ENCODE measurements at places on chromosomes 3 and 15.

- DNase-seq = no peak
These were observed 1025.6 kb downstream of the NSUN3 start for GRCh38 chr3:95088464-95088863.

DNA sequence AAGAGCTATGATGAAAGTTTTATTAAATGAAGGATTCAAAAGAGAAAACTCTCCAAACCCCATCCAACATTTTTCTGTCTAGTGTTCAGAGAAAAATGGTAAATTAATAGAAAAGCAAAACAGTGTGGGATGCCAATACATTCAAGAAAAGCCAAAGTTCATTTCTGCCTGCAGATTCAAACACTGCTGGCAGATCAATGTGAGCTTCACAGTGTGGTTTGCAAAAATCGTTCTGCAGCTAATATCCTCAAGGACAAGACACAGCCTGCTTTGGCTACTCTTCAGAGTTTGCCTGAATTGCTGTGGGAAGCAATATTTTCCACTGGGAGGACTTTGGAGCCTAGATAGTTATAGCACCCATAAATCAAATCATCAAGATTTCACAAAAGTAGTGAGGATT, 619.9 kb upstream of the SUCLG2 start:
- no peak for DNase-seq

- DNase-seq = no peak
These were observed 6.9 kb downstream of the ST8SIA2 start for GRCh38 chr15:92400573-92400972.

DNA sequence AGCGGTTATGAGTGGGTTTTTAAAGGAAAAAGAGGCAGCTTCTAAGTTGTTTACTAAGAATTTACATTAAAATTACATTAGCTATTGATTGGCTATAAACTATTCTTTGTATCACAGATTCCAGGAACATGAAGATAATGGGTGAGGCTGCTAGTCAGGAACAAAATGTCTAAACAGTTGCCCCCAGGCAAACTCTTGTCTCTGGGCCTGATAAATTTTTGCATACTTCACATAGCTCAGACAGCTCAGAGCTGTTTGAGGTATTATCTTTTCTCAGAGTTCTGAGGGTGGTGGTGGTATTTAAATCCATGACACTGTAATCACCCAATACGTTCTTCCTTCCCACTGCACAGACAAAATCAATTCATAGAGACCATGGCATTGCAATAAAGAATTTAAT, 2.1 kb upstream of the HACD2 start:
- DNase-seq = no peak

- DNase-seq = no peak
These were observed 233.6 kb downstream of the WDR72 start for GRCh38 chr15:53525894-53526293.

- no peak for DNase-seq
These were observed 978 bp downstream of the KCNMB2 start for GRCh38 chr3:178537122-178537705.

DNA sequence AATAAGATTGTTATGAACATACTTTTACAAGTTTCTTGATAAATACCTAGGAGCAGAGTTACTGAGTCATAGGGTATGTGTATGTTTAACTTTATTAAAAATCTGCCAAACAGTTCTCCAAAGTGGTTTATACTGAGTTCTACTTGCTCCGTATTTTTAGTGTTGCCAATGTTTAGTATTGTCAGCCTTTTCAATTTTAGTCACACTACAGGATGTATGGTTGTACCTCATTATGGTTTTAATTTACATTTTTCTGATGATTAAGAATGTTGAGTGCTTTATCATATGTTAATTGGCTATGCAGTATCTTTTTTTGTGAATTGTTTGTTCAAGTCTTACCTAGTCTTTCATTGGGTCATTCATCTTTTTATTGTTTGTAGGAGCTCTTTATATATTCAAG, 4.3 kb downstream of the TMOD3 start:
- no peak for DNase-seq

GRCh38 chr3:132347811-132348210, 30.6 kb downstream of the ACP3 start:
- no peak for DNase-seq

- no peak for DNase-seq
These were observed 103.5 kb upstream of the AKAP13 start for GRCh38 chr15:85276921-85277320.

DNA sequence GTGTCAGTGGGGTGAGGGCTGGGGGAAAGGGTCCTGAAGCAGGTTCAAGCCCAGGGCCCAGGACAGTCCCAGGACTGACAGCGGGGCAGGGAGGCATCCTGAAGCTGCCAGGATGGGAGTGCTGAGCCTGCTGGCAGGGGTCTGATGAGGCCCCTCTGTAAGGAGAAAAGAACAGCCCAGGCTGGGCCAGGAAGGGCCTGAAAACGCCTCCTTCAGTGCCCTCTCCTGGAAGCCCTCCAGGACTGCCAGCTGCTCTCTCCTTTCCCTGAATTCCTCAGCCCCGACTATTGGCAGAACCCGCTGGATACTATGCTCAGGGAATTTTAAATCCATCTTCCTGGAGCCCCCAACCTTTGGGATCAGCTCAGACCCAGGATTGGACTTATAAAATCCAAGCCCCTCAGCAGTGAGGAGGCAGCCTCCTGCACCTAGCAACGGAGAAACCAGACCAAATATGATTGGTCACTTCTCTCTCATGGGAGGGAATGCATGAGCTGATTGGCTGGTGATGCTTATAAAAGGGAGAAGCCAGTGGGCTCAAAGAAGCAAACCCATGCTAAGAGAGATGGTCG, 203.5 kb upstream of the LINGO1 start:
- DNase-seq = no peak

- DNase-seq = no peak
These were observed 90.5 kb upstream of the CTDSPL start for GRCh38 chr3:37770938-37771918.

- no peak for DNase-seq
These were observed 1530.3 kb downstream of the SI start for GRCh38 chr3:163548015-163548414.

DNA sequence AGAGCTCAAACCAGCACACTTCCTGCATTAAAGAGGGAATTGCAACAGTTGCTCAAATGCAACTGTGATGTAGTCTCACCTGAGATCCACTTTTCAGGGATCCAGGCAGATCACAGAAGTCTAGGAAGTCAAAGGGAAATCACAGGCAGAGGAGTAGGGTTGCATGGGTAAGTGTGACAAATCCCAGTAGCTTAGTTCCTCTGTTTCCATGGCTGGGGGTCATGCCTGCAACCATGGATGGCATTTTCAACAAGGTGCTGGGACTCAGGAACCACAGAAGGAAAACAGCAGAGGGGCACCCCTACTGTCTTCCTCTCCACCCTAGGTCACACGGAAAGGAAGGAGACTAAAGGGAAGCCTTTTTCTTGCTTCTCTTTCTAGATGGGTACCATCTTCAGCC, 36.5 kb upstream of the ARNT2 start:
- DNase-seq = no peak

DNA sequence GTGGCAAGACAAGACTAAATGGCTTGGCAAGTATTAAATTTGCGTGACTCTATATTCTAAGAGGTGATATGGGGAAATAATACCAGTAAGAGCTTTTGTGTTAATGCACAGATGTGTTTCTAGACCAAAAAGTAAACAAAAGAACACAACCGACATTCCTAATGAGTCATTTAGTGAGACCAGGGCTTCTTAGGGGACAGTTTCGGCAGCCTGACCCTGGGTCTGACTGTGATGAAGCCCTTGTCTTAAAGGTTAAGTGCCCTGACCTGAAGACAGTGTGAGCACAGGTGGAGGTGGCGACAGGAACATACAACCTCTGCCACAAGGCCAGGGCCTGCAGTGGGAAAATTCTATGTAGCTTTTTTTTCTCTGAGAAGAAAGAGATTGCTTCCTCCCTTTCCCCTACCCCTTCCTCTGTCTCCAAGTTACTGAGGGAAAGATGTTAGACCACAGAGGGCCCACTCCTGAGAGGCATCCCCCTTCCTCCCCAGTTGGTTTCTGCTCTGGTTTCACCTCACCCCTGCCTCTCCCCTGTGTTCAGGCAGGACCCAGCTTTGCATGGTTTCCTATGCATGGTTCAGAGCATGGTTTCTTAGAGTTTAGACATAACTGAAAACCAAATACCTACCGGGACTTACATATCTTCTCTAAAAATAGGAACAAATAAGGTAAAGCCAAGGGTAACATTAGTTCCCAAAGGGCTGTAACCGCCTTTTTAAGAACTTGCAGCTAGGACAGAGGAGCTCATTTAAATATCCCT, 24.8 kb upstream of the CMTM7 start:
- DNase-seq = no peak

- DNase-seq = no peak
These were observed 414.2 kb upstream of the CCDC54 start for GRCh38 chr3:106962993-106963392.

- DNase-seq = no peak
These were observed 176.2 kb downstream of the P3H2 start for GRCh38 chr3:189944285-189945145.

GRCh38 chr15:69466733-69467132, 14.1 kb downstream of the RPLP1 start:
- DNase-seq = no peak

- no peak for DNase-seq
These were observed 15.0 kb downstream of the TASOR start for GRCh38 chr3:56667973-56668579.

DNA sequence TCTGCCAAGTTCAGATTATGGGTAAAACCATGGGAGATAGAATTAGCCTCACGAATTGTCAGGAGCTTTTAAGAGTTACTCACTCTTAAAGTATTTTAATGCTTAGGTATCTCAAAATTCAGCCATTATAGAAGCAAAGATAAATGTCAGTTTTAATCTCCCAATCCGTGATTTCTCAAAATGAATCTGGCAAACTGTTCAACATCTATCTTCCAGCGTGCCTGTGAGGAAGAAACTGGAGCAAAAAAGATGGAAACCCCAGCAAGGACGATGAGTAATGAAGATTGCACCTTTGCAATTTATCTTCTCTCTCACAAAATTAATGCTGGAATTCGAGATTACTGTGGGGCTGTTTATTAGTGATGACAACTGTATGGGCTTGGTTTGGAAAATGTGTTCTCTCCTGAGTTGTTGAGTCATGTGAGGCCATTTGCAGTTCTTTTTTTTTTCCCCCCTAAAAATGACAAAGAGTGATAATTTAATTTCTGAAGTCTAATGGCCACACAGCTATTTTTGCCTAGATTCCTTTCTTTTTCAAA, 70.5 kb downstream of the PYDC2 start:
- DNase-seq = no peak

DNA sequence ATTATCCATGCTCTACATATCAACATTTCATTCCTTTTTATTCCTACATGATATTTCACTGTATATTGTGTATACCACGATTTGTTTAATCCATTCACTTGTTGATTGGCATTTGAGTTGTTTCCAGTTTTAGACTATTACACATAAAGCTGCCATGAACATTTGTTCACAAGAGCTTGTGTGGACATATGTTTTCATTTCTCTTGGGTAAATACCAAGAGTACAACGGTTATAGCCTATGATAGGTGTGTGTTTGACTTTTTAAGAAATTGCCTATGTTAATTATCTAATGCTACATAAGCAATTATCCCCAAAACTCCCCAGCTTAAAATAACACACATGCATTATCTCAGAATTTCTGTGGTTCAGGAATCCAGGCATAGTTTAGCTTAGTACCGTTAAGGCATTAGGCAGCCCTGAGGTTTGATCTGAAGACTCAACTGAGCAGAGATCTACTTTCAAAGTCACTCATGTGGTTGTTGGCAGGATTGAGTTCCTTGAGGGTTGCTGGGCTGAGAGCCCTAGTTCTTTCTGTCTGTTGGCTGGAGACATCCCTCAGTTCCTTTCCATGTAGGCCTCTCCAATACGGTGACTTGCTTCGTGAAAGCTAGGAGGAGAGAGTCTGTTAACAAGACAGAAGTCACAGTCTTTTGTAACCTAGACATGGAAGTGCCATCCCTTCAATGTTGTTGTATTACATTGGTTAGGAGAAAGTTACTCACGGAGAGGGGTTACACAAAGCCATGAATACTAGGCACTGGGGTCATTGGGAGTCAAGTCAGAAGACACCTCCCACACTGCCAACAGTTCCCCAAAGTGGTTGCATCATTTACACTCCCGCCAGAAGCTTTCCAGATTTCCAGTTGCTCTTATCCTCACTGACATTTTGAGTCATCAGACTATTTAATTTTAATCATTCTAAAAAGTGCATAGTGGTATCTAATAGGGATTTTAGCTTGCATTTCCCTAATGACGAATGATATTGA, 21.0 kb upstream of the PCSK6 start:
- no peak for DNase-seq

DNA sequence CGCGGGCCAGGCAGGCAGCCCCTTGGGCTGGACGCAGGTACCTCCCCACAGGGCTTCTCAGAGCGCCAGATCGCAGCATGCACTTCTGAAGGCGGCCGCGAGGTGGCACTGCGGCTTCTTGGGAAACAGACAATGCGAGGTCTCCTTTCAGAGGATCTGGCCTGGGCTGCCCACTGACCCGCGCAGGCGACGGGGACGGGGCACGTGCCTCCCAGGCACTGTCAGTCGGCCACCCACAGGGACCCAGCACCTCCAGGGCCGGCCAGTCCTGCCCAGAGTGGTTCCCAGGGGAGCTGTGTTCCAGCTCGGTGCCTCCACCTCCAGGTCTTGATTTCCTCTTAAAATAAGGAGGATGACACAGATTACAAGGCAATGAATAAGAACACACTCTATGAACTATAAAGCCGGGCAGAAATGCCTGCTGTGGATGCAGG, 24.4 kb upstream of the TXNRD3 start:
- peak; percentile 37 for DNase-seq

DNA sequence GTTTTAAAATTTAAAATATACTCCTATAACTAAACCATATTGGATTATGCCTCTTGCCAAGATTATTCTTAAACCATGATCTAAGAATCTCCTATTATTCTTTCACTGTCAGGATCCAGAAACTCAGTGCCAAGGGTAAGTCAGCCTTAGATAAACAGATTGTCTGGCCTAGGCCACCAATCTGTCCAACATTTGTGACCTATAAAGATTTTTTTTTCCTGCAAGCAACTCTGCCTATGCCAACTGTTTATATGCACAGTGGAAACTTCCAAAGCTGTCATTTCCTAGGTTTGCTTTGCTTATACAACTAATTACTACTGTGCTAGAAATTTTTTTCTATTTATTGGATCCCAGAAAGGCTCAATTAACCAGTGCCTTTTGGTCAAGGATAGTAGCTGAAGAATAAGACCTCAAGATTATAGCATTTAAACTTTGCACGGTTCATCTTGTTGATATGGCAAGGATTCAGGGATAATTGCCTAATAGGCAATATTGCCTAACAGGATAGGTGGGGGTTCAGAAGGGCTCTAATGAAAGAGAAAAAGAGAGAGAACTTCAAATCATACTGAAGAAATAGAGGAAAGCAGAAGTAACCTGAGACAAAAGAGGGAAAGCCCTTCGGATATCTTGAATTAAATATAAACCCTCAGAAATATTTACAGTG, 22.8 kb downstream of the GAP43 start:
- no peak for DNase-seq

DNA sequence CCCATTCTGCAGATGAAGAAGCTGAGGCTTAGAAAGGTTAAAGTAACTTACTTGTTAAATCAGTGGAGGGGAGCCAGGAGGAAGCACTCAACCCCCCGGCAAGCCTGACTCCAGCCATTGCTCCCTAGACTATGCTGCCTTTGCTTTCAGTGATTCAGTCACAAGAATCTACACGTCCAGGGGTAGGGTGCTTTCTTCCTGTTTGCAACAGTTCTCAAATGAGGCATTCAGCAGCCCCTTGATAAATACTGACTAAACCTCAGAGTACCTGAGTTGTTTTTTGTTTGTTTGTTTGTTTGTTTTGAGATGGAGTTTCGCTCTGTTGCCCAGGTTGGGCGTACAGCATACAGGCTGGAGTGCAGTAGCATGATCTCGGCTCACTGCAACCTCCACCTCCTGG, 28.6 kb downstream of the MAGEF1 start:
- no peak for DNase-seq

Data from AG04450 (cell line).